Activated T-cell treated with anti-CD3 and anti-CD28 coated beads, Interleukin-2, amount 50 U/mL, for 24 hours (primary cell): ENCODE measurements at places on chromosomes 7 and 10.

DNA sequence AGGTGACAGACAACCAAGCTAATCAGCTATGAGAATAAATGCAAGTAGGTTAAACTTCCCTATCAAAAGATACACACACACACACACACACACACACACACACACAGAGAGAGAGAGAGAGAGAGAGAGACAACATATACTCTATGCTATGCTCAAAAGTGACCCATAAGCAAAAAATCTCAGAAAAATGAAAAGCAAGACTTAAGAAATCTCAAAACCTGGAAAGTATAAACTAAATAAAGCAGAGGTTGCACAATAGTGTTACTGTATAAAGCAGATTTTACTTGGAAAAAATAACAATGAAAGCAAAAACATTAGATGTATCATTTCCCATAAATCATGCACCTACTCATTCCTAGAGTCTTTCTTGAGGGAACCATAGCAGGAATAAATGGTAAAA lies 221.5 kb downstream of the INHBA start:
- DNase-seq = no peak

GRCh38 chr7:134533288-134533771 lies 6.0 kb downstream of the AKR1B10 start:
- no peak for DNase-seq

DNA sequence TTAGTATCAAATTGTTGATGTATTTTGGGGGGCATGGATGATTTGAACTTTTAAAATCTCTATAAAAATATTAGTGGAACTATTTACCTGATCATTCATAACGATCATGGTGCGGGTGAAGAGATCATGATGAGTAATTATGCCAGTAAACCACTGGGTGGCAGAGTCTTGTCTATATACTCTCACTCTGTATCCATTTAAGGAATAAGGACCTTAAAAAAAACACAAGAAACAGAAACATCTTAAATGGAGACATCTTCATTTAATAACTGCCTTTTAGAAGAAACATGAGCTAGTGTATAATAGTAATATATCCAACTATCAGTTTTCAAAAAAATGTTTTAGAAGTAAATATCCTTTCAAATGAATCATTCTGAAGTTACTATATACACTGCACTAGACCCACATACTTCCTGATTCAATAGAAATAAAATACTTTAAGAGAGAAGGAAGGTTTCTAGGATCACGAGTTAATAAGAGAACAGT lies 84.0 kb downstream of the NRBF2 start:
- DNase-seq = no peak

DNA sequence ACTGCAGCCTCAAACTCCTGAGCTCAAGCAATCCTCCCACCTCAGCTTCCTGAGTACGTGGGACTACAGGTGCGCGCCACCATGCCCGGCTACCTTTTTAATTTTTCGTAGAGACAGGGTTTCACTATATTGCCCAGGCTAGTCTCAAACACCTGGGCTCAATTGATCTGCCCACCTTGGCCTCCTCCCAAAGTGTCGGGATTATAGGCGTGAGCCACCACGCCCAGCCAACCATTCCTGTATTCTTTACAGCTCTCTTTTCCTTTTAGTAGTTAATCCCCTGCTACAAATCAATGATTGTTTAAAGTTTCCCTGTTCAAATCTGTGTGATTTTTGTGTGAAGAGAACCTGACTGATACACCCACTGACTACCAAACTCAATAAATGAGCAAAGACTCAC lies 75.4 kb upstream of the SVIL start:
- DNase-seq = no peak

- no peak for DNase-seq
Measured at GRCh38 chr7:44177570-44178131, 11.6 kb downstream of the GCK start.

DNA sequence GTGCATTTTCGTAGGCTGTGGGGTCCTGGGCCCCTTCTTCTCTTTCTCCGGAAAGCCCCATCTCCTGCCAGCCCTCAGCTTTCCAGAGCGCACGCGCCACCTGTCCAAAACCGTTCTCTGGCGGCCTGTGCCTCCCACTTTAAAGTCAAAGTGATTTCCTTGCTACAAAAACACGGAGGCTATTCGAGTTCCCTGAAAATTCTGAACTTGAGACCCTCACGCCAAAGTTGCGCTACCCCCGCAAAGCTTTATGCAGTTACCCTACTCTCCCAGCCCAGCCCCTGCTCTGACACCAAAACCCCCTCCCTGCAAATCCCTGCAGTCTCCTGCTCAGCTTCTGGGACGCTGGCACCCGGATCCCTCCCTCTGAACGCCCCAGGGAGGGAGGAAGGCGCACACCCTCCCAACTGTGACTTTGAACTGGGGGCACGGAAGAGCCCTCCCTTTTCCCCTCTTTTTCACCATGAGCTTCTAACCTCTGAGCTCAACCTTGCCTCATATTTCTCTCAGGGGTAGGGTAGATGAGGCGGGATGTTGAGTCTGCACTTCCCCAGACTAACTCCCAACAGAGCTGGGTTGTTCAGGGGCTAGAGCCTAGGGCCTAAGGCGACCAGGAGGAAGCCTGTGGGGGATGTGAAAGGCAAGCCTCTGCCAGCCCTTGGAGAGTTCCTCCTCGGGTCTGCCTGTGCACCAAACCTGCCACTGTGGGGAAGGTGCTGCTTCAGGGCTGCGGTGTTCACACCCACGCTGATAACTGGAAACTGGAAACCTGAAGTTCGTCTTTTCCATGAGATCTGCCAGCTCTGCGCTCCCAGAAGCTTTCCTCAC lies 2.7 kb upstream of the PAX4 start:
- no peak for DNase-seq

- no peak for DNase-seq
Measured at GRCh38 chr7:34036051-34036920, 130.9 kb downstream of the BMPER start.

GRCh38 chr7:2601065-2601464 lies 30.7 kb upstream of the TTYH3 start:
- DNase-seq = no peak

GRCh38 chr10:43930777-43931176 lies 282.1 kb upstream of the ZNF32 start:
- no peak for DNase-seq

- no peak for DNase-seq
Measured at GRCh38 chr7:36871355-36871738, 147.1 kb upstream of the AOAH start.

DNA sequence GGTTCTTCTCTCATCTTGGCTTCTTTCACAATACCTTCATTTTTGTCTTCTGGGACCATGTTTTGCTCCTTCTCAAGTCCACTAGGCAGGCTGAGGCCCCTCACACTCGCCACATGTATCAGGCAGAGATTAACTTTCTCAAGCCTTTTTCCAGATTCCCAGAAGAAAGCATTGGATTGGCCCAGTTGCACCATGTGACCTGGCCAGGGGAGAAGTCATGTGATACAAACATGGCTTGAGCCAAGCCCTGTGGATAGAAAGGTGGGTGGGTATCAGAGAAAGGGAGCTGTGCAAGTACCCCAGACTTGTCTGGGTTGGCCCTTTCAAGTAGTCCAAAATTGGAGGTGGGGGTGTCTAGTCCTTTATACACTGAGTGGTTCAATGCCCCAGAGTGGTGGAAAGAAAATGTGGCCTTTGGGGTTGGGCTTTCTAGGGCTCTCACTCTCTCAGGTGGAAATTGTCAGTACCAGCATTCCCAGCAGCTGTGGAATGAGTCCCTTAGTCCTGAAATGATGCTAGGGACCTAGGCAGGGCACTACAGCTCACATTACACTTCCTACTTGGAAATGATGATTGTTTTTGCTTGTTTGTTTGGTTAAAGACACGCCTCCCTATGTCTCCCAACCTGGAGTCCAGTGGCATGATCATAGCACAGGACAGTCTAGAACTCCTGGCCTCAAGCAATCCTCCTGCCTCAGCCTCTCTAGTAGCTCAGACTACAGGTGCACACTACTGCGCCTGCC lies 36.9 kb upstream of the C10orf67 start:
- DNase-seq = no peak
